Stomach (tissue), 19 donors: ENCODE measurements at places on chromosomes 7 and 10. TPM values are rescaled to one million over a fixed set of nuclear protein-coding genes. Genes with fewer than 3 reads are reported as not detected.

DNA sequence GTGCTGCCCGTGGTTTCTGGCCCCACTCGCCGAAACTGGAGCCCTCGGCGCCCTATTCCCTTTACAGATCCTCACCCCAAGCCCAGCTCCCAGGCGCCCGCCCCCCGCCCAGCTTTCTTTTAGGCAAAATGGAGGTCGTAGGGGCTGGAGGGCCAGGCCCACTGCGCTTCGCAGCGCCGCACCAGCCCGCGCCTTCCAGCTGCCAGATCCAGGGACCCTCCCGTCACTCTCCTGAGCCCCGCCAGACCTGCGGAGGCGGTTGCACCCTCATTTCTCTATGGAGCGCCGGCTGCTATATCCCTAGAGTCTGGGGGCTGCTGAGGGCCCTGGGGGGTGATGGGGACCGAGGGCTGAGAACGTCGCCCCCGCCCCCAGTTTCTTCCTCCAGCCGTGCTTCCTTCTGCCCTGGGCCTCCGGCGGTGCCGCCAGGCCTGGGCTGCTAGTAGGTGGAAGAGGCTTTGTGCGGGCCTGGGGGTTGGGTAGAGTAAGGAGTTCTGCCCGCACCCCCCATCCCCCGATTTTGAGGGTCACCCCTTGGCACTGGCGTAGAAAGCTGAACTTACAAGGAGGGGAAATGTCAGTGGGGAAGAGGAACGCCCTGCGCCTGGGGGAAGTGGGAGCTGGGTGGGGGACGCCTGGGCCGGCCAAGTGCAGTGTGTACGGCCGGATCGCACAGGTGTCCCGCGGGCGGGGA lies 1.0 kb downstream of the GNB2 start:
- H3K4me3 ChIP-seq = peak overlapping the region; percentile 97
- peaks cover 44% of the 10 kb centered on the region for H3K4me1 ChIP-seq
- H3K27ac ChIP-seq = peak overlapping the region; percentile 99
- DNase-seq = peak; percentile 69
- no peaks in the 10 kb centered on the region for H3K27me3 ChIP-seq

- H3K4me1 ChIP-seq = no peaks in the 10 kb centered on the region
- H3K27me3 ChIP-seq = no peaks in the 10 kb centered on the region
- H3K36me3 ChIP-seq = peaks cover 14% of the 10 kb centered on the region
- no peak for DNase-seq
- H3K4me3 ChIP-seq = no peak overlapping the region
Measured at GRCh38 chr10:72106896-72107295, 18.5 kb upstream of the SPOCK2 start.

GRCh38 chr10:50622706-50623662 lies 772 bp downstream of the SGMS1 start:
- no peaks in the 10 kb centered on the region for H3K36me3 ChIP-seq
- peak; percentile 57 for DNase-seq
- H3K27ac ChIP-seq = peak overlapping the region; percentile 99
- peak overlapping the region; percentile 91 for H3K4me3 ChIP-seq

DNA sequence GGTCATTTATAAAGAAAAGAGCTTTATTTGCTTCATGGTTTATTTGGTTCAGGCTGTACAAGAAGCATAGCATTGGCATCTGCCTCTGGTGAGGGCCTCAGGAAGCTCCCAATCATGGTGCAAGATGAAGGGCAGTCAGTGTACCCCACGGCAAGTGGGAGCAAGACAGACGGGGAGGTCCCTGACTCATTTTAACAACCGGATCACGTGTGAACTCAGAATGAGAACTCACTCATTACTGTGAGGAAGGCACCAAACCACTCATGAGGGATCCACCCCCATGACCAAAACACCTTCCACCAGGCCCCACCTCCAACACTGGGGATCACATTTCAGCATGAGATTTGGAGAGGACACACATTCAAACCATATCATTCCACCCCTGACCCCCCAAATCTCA lies 15.7 kb upstream of the CRYGN start:
- peaks cover 15% of the 10 kb centered on the region for H3K4me1 ChIP-seq
- peaks cover 4% of the 10 kb centered on the region for H3K27me3 ChIP-seq
- H3K36me3 ChIP-seq = no peaks in the 10 kb centered on the region

GRCh38 chr7:155311826-155312537 lies 14.3 kb downstream of the INSIG1 start:
- DNase-seq = no peak
- H3K36me3 ChIP-seq = peaks cover 12% of the 10 kb centered on the region
- H3K27ac ChIP-seq = no peak overlapping the region
- H3K4me3 ChIP-seq = no peak overlapping the region
- no peaks in the 10 kb centered on the region for H3K27me3 ChIP-seq
- no peaks in the 10 kb centered on the region for H3K4me1 ChIP-seq

DNA sequence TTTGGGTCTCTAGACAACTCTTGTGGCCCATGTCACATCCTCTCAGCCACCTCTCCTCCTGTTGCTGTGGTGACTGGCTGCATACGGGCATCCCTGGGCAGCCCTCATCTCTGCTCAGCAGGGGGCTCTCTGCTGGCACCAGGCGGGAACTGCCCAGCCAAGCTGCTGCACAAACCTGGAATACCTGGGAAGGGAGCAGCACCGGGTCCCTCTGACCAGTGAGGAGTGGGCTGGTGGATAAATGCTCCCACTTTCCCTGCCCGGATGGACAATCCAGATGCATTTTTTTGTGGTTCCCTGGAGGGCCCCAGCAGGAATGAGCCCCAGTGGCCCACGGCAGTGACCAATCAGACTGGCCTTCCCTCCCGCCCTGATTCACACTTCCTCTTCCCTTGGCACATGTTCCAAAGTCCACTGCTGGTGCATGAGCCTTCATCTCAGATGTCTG lies 21.9 kb downstream of the GRID1 start:
- H3K4me1 ChIP-seq = peaks cover 19% of the 10 kb centered on the region
- H3K36me3 ChIP-seq = no peaks in the 10 kb centered on the region
- H3K27ac ChIP-seq = no peak overlapping the region
- H3K27me3 ChIP-seq = peaks cover 4% of the 10 kb centered on the region
- DNase-seq = no peak
- H3K4me3 ChIP-seq = no peak overlapping the region

- H3K27me3 ChIP-seq = no peaks in the 10 kb centered on the region
- peaks cover 70% of the 10 kb centered on the region for H3K4me1 ChIP-seq
- peak overlapping the region; percentile 41 for H3K27ac ChIP-seq
Measured at GRCh38 chr10:71266147-71266917, 52.7 kb upstream of the SLC29A3 start.

DNA sequence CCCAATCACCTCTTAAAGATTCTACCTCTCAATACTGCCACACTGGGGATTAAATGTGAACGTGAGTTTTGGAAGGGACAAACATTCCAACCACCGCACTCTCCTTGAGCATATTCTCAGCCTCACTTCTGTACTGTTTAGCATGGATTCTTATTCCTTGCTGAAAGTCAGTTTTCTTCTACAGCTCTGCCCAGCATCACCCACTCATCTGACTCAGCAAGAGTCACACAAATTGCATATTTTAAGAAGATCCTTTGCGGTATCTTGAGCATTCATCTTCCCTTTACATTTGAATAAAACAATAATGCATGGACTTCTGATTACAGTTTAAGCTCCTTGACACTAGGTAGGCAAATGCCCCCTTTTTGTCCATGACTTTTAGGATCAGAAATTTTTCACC lies 251.6 kb upstream of the MKLN1 start:
- H3K4me1 ChIP-seq = peaks cover 17% of the 10 kb centered on the region
- no peak for DNase-seq
- H3K4me3 ChIP-seq = no peak overlapping the region
- H3K27me3 ChIP-seq = no peaks in the 10 kb centered on the region
- peaks cover 5% of the 10 kb centered on the region for H3K36me3 ChIP-seq

DNA sequence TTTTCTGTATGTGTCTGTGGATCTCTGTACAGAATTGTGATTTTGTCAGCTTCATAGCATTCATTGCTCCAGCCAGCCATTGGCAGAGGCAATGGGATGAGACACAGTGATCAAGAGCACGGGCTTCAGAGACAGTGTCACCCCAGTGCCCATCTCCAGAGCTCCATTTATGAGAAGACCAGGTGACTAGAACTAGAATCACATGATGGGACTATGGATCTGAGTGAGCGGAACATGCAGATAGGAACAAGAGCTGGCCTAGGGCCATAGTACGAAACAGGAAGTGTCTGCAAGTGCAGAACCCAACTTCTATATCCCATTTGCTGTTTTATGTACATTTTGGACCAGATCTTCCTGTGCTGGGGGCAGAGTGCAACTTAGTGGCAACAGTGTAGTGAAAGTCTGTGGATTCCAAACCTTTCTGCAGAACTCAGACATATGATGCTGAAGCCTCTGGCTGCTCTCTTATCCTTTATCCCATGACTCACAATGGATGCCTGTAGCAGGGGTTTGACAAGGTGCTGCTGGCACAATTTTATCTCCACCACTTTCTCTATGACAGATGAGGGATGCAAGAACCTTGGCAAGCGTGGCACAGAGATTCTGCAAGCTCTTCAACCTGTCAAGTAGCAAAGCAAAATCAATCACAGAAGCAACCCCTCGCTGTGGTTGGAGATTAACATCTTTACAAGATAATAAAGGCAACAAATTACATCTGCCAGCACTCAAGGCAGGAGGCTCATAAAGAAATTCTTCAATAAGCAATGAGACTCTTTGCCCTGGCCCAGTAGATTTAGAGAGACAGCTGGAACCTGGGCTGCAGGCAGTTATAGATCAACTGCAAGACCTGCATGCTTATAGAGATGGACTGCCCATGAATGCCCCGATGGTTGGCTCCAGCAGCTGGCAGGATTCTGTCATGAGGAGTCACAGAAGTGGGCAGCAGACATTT lies 681.3 kb downstream of the TNS3 start:
- H3K27ac ChIP-seq = no peak overlapping the region
- no peak overlapping the region for H3K4me3 ChIP-seq
- H3K36me3 ChIP-seq = no peaks in the 10 kb centered on the region
- H3K4me1 ChIP-seq = no peaks in the 10 kb centered on the region
- DNase-seq = no peak

DNA sequence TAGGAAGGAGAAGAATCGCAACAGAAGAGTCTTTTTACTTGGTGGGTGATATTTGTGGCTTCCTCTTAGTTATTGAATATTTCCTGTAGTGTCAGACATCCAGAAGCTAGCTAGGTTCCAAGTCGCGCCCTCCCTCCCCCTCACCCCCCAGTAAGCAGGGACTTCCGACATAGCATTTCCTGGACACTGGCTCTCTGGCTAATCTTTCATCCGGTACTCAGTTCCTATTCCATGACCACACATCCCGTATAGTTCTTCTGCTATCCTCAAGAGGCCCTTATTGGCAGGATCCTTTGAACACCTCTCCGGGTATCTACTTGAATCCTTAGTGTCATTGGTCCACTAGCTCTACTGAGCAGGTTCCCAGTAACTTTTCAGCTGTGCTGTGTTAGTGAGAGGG lies 167.8 kb downstream of the HDAC9 start:
- peaks cover 4% of the 10 kb centered on the region for H3K4me1 ChIP-seq
- no peaks in the 10 kb centered on the region for H3K27me3 ChIP-seq
- no peak overlapping the region for H3K27ac ChIP-seq
- no peak overlapping the region for H3K4me3 ChIP-seq
- no peaks in the 10 kb centered on the region for H3K36me3 ChIP-seq

DNA sequence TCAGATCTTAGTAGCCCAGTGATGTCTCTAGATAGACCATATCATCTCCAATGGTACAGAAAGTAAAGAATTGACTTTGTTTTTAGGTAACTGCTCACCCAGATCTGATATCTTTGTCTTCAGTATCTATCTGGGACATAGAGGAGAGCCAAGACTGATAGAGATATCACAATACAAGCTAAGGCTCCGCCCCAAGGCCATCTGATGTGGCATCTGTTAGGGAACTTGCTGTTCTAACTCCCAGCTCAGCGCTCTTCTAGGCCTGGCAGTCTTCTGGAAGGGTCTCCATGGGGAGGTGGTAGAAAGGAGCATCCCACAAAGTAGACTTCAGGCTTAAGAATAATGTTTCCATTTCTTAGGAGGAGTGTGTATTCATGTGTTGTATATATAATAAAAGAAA lies 88.4 kb upstream of the SAMD8 start:
- peaks cover 79% of the 10 kb centered on the region for H3K36me3 ChIP-seq
- peaks cover 12% of the 10 kb centered on the region for H3K4me1 ChIP-seq
- H3K27me3 ChIP-seq = no peaks in the 10 kb centered on the region
- no peak overlapping the region for H3K4me3 ChIP-seq
- no peak overlapping the region for H3K27ac ChIP-seq

GRCh38 chr10:13485623-13486022 lies 43.2 kb downstream of the BEND7 start:
- no peak overlapping the region for H3K27ac ChIP-seq
- H3K4me1 ChIP-seq = no peaks in the 10 kb centered on the region
- no peak for DNase-seq

GRCh38 chr7:67463316-67463715 lies 466.7 kb downstream of the TYW1 start:
- no peaks in the 10 kb centered on the region for H3K27me3 ChIP-seq
- peaks cover 14% of the 10 kb centered on the region for H3K4me1 ChIP-seq
- no peaks in the 10 kb centered on the region for H3K36me3 ChIP-seq

Gene DNAH11
- 0.72 TPM for total RNA-seq

Gene STX1A
- 57.2 TPM for total RNA-seq

Gene NUP205
- total RNA-seq = 63.4 TPM

Gene C10orf67
- not detected for total RNA-seq

Gene TRIM74
- 3.1 TPM for total RNA-seq

Gene EMX2
- not detected for total RNA-seq
